ENCODE measurements at places on chromosomes 12 and 14.

- peak; percentile 29 for DNase-seq
These were observed 23.6 kb downstream of the PACS2 start for GRCh38 chr14:105337966-105338741.

DNA sequence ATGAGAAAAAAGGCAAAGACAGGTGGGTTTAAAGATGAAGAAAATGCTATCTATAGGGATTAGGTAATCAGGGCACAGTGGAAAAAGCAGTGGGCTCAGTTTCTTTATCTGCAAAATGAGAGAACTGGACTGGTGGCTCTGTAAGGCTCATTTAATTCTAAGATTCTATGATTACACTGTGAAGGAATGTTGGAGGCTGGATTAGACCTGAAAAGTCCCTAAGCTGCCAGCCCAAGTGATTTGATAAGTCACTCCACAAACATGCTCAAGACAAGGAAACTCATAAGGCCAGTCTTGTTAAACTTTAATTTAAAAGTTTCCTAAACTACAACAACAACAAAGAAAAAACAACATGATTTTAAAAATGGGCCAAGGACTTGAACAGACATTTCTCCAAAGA, 75.1 kb downstream of the DCAF5 start:
- no peak for DNase-seq

- DNase-seq: no peak
These were observed 9.2 kb upstream of the HSP90AA1 start for GRCh38 chr14:102095871-102096568.

DNA sequence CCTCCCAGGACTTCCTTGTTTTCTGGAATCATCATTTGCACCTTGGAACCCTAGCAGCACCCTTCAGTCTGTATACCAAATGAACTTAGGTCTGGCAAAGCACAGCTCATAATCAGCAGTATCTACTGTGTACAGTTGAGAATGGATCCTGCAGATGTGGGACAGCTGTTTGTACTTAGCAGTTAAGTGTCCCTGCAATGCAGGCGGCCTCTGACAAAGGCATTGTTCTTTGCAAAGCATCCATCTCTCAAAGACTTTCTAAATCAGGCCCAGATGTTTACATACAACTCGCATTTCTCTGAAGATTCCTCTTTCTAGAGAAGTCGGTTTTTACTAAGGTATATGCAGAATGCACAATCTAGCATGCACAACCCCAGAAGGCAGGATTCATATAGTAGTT, 170.5 kb upstream of the RBM19 start:
- no peak for DNase-seq

DNA sequence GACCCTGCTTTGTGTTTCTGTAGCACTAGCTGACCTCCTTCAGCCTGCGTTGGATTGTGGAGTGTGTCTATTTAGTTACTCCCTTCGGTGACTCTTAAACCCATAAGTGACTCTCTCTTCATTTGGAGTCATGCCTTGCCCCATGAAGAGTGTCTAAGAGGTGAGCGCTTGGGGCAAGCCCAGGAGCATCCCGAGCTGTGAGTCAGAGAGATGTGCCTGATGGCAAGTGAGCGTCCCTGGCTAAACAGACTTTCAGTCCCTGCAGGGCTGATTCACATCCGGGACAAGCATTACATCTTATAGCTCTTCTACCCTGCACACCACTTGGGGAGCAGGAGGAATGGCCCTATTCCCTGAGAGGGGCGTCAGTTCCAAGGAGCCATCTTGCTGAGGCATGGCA, 24.3 kb upstream of the ATF1 start:
- no peak for DNase-seq

GRCh38 chr12:111249018-111249370, 119.9 kb downstream of the PHETA1 start:
- no peak for DNase-seq

DNA sequence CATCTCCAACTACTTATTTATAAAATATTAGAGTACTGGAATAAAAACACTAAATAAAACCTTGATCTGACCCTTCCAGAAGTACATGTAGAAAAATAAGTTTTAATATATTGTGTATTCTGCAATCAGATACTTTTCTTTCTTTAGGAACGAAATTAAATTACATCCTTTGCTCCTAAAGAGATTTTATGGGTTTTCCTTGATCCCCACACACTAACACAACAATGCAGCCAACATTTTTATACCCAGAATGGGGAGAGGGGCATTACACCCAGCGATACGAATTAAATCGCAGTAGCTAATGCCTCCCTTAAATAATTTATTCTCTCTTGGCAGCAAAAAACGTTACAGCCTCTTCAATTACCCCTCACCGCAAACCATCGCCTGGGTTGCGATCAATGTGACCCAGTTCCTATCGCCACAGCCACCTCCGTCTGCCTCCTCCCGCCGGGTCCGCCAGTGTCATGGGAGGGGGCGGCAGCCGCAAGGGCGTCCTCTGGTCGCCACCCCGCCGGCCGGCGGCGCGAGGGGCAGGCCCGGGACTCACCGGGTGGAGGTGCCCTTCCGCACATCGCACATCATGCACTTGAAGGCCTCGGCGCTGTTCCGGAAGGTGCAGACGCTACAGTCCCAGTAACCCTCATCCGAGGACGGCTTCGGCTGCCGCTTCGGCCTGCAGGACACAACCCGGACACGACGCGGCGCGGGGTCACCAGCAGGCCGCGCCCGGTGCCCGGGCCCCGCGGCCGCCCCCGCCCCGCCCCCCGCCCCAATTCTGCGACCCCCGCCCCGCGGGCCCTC, 796 bp downstream of the YAF2 start:
- peak; percentile 79 for DNase-seq
